ENCODE measurements at places on chromosomes 11 and 22.
A peak's percentile ranks its signal among the peaks of the same experiment; 100 is the strongest.

- DNase-seq = no peak
These were observed 29.3 kb downstream of the KIAA0930 start for GRCh38 chr22:45211435-45211834.

DNA sequence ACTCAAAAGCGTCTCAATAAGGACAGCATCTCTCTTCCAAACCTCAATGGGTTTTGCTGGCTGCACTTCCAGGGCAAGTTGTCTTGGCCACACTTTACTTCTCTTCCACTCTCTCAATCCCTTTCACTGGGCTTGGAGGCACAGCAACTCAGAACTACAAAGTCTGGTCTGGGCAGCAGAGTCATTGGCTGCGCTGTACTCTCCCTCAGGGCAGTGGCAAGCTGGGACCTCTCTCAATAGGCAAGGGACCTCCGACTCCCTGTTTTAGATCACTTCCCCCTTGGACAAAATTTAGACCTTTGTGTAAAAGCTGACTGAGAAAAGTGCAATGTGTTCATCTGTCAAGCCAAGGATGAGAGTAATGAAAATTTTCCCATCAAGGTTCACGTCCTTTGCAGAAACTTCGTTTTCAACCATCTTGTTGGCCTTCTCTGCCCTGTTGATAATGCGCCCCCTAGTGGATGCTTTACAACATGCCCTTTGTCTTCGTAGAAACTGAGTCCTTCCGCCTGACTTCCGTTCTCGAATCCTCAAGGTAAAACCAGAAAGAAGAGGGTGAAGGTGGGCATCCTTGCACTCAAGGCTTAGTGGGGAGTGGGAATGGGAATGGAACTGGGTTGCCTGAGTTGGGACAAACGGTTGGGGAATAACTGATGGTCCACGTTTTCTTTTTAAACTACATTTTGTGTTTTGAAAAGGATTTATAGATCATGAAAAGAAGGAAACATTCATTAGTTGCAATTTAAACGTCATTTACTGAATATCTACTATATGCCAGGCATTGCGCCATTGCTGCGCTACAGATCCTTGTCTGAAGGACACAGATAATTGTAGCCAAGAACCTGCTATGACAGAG lies 99.1 kb downstream of the CD44 start:
- DNase-seq = peak; percentile 76

DNA sequence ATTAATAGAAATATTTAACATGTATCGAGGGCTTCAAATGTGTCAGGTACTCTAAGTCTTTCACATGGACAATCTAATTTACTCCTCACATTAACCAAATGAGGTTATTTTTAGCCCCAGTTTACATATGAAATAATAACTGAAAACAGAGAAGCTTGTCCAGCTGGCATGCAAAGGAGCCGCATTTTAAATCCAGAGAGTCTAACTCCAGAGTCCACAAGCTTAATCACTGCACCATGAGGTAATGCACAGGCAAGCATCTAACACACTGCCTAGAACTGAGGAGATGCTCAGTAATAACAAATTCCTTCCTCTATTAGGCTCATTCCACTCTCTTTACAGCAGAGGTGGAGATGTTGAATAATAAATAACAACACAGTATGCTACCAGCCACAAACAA lies 165.7 kb upstream of the GUCY1A2 start:
- no peak for DNase-seq

GRCh38 chr11:6225896-6226295 lies 8.5 kb downstream of the FHIP1B start:
- DNase-seq = no peak

GRCh38 chr22:24236656-24237055 lies 8.2 kb downstream of the GGT5 start:
- DNase-seq = no peak

DNA sequence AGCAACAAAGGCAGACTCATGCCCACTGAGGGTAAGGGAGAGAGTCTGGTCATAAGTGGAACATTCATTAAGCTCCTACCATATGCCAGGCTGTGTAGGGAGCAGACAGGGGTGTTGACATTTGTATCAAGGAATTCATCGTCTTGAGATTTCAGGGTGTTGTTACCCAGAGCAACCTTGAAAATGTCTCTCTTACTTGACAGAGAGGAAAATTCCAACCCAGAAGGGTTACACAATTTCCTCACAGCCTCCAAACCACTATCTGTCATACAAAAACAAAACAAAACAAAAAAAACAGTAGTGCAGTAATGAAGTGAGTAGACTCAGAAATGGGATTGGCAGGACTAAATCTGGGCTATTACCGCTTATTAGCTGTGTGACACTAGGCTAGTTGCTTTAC lies 113.2 kb downstream of the MIAT start:
- DNase-seq = no peak

DNA sequence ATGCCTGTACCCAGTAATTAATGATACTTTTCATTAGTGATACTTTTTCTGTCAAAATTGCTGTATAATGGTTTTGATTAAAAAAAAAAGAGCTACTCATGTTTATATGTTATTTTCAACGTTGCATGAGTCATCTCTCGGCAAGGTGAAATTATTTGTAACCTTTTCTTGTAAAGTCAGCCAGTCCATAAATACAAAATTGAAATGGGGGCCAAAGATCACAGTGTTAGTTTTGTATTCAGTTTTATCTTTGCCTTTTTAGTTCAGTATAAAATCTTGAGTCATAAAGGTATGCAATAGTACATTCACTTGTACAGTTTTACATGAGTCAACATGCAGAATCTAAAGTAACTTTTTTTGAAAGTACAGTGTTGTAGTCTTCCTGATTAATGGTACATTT lies 4.3 kb downstream of the ARHGEF12 start:
- no peak for DNase-seq

GRCh38 chr11:134861490-134862104 lies 449.6 kb upstream of the B3GAT1 start:
- DNase-seq = no peak

- DNase-seq = no peak
These were observed 19.8 kb upstream of the CDON start for GRCh38 chr11:126082251-126083109.

All from stimulated activated effector memory CD8-positive, alpha-beta T cell treated with anti-CD3 and anti-CD28 coated beads, Interleukin-12 subunit alpha, Interleukin-12 subunit beta, amount 100 ng/mL, for 72 hours (primary cell).